Kasumi-1 (cell line): ENCODE measurements at places on chromosomes 7 and 10.

DNA sequence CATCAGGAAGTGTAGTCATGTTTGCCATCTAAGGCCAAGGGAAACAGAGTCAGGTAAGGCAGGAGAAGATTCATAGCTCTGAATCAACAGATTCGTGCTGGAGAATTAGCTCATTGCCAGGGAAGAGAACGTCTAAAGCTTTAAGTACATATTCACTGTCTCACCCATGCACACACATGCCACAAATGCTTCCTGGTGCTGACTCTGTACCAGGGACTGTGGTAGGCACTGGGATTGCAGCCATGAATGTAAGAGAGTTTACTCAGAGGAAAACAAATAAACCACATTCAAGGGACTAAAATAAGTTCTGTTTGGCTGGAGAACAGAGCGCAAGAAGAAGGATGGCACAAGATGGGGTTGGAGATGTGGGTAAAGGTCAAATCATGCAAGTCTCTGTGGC, 89.8 kb upstream of the HPS1 start:
- DNase-seq: no peak

GRCh38 chr7:122968389-122968788, 27.1 kb downstream of the TAS2R16 start:
- no peak for DNase-seq

DNA sequence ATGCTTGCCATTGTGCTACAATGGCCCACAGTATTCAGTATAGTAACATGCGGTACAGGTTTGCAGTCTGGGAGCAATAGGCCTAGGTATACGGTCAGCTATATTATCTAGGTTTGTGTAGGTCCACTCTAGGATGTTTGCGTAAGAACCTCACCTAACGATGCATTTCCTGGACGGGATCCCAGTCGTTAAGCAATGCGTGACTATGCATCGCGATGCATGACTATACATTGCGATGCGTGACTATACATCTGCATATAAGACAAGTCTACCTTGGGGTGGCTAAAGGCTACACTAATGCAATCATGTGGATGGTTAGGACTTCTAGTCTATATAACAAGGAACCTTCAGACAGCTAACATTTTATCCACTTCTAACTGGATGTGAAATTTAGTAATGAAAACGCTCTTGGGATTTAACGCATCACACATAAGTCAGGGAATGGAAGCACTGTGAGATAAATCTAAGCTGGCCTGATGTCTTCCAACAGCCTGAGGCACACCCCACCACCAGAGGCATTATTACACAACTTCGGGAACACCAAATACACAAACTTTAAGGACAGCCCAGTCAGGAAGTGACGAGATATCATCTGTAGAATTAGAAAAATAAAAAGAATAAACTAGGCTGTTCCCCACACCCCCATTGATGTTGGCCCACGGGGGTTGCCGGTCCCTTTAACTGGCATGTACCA, 9.2 kb downstream of the GNA12 start:
- no peak for DNase-seq

DNA sequence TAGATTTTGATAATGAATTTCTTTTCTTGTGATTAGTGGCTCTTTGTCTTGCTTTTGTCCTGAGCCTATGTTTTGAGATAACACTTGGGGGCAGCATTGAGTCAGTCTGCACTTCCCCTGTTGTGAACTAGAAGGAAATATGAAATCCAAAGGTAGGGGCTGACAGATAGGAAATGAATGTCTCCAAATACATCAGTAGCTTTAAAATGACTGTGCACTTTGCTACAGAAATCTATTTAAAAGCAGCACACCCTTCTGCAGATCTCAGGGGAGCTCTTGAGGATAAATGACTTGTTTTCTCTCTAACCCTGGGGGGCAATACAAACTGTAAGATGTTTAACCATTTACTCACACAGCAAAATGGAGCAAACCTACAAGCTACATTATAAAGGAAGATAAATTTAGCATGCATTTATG, 176.0 kb upstream of the MYO3A start:
- peak; percentile 91 for DNase-seq

- DNase-seq: no peak
These were observed 246.7 kb upstream of the PTN start for GRCh38 chr7:137590071-137590755.

GRCh38 chr10:101223274-101224059, 5.8 kb downstream of the LBX1 start:
- no peak for DNase-seq

DNA sequence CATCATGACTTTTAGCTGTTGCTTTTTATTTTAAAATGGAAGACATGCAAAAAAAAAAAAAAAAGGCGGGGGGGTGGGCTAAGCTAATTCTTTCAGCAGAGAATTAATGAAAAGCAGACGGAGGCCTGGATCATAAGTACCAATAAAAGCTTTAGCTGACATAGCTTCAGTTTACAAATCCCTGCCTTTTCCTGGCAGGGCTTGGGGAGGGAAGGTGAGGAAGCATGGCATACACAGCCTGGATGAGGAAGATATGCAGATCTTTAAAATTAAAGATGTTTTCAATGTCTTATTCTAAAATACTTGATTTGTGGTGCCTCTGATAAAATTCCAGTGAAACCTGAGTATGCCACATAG, 57.0 kb downstream of the ICA1 start:
- no peak for DNase-seq

DNA sequence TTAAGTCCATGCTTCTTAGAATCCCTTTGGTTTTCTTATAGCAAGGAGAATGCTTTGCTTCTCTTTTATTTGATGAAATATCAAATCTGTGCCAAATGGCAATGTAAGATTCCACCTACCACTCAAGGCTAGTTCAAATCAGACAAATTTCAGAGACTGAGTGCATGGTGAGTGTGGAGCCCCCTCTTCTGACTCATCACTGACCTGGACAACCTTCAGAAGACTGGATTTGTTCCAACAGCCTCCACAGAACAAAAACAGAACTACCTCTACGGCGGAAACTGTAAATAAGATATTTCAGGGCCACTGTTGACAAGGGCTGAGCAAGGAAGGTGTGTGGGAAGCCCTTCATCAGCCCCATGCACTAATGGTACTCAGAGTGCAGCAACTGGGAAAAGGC, 21.1 kb downstream of the NCAPG2 start:
- DNase-seq: no peak

GRCh38 chr7:49639068-49639593, 134.3 kb upstream of the VWC2 start:
- DNase-seq: no peak

GRCh38 chr7:915291-916218, 38.9 kb downstream of the ADAP1 start:
- DNase-seq: no peak

DNA sequence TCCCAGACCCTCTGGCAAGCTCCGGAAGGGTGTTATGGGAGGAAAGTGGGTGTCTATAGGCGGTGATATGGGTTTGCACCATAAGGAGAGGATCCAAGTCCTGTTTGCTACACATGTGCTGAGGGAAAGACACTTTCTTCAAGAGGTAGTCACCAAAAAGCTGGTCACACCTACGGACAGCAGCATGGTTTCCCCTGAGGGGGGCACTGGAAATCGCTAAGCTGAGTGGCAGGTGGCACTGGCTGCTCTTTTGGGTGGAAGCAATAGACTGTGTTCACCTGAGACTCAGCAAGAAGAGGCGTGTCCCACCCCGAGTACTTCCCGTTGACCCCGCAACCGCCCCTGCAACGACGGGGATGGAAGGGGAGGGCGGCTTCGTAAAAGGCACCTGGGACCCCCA, 1.8 kb upstream of the FOXI2 start:
- no peak for DNase-seq

DNA sequence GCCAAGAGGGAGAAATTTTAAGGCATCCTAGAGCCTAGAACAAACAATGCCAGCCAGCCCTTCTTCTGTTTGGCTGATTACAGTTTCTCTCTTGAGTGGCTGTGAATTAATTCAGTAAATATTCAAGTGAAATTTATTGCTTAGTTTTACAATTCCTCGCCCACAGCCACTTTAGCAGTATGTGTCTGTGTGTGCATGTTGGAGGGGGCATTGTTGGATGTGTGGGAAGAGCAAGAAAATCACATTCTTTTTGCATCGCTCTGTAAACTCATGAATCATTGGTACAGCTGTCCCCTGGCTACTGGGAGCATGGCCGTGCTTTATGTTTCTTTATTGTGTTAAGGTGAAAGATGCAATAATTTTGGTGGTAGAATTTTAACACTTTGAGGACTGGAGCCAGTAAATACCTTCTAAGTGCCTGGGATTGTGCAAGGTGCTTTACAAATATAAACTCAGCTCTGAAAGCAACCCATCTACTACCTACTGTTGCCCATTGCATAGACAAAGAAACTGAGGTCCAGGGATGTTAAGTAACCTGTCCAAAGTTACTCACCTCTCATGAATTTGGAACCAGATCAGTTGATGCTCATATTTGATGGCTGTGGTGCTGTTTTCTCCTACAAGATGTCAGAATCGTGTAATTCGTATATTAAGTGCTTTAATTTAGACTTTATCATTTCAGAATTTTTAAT, 89.9 kb upstream of the BTBD16 start:
- no peak for DNase-seq

DNA sequence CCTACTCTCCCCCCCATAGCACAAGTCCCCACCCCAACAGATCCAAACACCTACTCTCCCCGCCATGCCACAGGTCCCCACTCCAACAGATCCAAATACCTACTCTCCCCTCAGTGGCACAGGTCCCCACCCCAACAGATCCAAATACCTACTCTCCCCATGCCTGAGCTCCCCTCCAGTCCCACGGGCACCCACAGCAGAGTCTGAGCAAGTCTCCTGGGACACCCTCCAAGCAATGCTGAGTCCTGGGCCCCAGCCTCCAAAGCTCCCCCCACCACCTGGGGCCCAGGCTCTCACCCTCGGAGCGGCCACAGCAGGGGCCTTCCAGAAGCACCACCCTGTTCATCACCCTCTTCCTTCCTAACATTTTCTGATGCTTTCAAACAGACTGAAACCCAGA, 63.9 kb upstream of the DNAAF5 start:
- no peak for DNase-seq

DNA sequence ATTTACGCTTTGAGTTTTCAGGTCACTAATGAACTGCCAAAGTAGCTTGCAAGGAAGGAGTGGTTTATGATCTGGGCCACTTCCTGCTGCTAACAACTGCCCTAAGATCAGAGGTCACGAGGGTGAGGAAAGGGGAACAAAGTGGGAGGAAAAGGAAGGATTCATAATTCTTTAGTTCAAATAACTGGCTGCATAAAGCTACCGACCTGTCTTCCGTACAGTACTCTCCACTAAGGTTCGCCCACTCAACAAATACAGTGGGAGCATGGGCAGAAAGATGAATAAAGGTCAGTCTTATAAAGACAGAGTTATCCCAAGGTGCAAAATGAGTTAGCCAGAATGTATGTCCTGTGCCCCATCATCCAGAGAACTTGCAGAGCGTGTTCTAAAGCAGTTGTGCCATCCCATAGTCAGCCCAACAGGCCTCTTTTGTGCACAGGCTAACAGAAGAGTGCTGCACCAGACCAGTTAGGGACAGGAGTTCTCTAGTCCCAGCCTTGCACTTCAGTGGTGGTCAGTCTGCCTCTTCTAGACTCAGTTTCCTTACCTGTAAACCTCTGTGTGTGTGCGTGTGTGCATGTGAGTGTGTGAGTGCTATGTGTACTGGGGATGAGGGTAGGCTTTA, 65.9 kb downstream of the CREB3L2 start:
- peak; percentile 95 for DNase-seq

DNA sequence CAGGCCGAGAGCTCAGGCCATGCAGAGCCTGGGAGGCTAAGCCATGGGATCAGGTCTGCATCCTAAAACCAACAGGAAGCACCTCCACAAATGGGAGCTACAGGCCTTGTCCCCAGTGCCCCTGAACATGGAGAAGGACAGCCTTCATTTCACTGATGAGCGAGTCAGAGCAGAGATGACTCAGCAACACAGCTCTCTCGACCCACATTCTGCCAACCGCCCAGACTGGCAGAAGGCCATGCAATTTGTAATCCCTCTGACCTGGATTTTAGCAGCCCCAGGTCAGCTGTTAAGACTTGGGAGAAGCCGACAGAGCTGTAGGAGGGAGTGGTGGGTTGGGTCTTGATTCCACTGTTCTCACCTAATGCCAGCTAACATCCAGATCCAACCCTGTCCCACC, 25.5 kb downstream of the VOPP1 start:
- DNase-seq: no peak

GRCh38 chr7:125966278-125967048, 1036.8 kb upstream of the POT1 start:
- no peak for DNase-seq

DNA sequence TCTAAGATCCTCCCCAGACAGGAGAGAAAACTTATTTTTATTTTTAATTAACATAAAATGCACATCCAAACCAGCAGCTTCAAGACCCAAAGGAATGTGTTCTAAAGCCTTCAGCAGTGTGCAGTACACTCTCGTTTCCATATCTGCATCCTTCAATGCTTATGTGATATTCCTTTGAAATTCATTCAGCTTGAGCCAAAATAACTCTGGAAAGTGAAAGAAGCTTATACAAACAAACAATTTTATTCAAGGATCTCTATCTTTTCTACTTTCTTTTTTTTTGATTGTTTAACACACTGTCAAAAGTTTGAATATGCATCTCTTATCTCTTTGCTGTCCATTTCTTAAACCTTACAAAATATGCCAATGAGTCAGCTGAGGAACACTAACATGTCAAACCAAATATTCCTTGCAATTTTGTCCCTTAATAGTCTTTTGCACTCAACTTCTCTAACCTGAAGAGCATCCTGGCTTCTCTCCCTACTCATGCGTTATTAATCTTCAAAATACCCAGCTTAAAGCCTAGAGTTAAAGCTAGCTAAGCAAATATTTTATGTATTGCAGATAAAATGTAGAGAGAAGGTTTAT, 124.3 kb downstream of the THSD7A start:
- DNase-seq: no peak

DNA sequence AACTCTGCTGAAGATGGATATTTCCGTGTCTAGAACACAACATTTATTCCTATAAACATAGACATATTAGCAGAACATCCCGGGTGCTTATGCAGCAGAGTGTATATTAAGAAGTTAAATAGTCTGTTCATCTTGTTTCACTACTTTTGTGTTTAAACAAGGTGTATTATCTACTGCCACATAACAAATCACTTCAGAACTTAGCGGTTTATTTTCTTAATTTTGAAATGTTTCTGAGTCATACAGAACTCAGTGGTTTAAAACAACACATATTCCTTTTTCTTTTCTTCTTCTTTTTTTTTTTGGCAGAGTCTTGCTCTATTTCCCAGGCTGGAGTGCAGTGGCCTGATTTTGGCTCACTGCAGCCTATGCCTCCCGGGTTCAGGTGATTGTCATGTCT, 25.8 kb downstream of the DENND10 start:
- no peak for DNase-seq

GRCh38 chr10:132523561-132524442, 13.8 kb upstream of the INPP5A start:
- DNase-seq: no peak

- DNase-seq: no peak
These were observed 274.7 kb upstream of the MTPN start for GRCh38 chr7:136251826-136252225.
